AG08395 (cell line): ENCODE measurements at places on chromosomes 2 and 18.

DNA sequence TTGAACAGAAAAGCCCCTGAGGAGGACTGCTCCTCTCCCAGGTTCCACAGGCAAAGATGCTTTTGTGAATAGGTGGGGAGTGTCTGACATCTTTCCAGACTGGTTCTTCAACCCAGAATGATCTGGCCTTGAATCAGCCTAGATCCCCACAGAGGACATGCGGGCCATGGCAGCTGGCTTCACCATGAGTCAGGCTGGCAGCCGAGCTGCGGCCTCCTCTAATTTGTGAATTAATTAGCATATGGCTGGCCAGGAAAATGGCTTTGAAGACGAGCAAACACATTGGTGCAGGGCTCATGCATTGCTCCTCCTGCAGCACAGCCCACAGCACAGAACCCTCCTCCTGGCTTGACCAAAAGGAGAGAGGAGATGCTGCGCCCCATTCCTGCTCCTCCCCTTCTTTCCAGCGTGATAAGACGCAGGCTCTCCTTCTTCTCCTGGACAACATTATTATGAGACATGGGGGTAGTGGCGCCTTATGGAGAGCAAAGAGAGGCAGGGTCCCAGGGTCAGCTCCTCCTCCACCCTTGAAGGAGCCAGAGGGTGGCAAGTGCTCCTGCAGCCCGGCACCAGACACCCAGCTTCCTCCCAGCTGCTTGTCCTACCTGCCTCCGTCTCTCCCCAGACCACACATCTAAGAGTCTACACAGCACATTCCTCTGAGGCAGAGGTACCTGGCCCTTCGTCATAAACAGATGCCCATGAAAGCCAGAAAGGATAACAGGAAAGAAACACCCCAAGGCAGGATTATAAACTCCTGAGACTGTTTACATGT is 66.7 kb downstream of the EDAR start:
- peak; percentile 62 for DNase-seq

- DNase-seq, result no peak
Observed at GRCh38 chr2:159880729-159881128, 82.7 kb upstream of the CD302 start.

GRCh38 chr2:102768892-102769291 is 7.1 kb downstream of the TMEM182 start:
- no peak for DNase-seq

GRCh38 chr18:14949800-14950664 is 202.1 kb downstream of the ANKRD30B start:
- no peak for DNase-seq

GRCh38 chr18:66495844-66496243 is 108.0 kb downstream of the CDH19 start:
- no peak for DNase-seq

- no peak for DNase-seq
Observed at GRCh38 chr2:126893153-126893552, 5.5 kb upstream of the TEX51 start.

- no peak for DNase-seq
Observed at GRCh38 chr2:185835974-185836373, 97.4 kb downstream of the FSIP2 start.

DNA sequence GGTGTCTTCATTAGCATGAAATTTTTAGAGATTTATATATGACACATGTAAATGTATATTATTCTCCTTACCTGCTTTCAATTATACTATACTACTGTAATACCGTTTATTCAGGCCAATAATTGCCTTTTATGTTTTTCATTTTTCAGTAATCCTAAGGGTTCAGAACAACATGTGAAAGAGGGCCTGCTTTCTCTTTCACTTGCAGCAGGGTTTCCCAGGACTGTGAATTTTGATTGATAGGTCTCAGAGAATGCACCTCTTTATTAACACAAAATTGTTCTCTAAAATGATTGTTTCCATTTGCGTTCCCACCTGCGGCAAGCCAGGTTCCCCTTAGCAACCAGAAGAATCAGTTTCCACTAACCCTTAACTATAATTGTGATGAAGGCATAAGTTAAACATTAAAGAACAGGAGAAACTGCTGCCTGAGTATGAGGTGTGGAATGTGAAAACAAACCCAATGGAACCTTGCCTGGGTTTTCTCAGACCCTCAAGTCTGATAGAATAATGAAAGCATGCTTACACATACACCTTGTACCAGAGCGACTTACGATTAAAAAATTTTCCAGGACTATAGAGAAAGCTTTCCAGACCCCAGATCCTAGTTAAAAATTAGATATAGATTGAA is 1591.2 kb upstream of the LRRTM1 start:
- no peak for DNase-seq

DNA sequence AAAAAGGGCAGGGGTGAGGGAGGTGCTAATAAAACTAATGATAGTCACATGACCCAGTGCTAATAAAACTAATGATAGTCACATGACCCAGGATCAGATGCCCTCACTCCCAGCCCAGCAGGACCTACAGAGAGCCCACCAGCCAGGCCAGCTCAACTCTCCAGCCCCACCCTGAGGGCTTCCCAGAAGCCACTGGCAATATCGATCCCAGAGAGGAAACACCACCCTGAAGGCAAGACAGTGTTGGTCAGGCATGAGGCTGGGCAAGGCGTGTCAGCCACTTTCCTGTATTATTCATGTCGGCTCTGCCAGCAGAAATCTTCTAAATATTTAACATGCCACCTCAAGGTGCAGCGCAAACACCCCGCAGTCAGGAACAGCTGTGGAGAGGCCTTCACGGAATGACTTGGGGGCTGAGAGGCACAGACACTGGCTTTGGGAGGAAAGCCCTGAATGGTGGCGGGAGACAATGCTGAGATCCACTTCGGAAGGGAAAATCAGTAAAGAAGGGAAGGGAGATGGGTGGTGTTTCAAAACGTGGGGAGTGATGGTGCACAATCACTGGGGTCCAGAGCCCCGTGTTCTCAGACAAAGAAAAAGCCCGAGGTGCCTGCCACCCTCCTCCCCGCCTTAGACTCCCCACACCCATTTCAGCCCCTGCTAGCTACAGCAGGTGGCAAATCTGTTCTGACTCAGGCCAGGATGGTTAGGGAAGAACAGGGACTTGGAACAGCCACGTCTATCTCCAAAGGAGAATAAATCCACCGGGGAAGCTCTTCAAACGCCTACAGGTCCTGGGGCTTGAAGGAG is 1.4 kb downstream of the REEP1 start:
- DNase-seq, result no peak

- no peak for DNase-seq
Observed at GRCh38 chr18:50284255-50284885, 3.0 kb upstream of the MBD1 start.

GRCh38 chr18:58579561-58580047 is 49.3 kb downstream of the ALPK2 start:
- peak; percentile 85 for DNase-seq
